ENCODE measurements at places on chromosomes 3 and 15.

- no peak for DNase-seq
Measured at GRCh38 chr3:128453501-128454309, 13.0 kb downstream of the DNAJB8 start.

GRCh38 chr3:15154326-15154725 lies 51.7 kb upstream of the CAPN7 start:
- DNase-seq: no peak

- DNase-seq: no peak
Measured at GRCh38 chr15:50109076-50109987, 9.7 kb downstream of the ATP8B4 start.

DNA sequence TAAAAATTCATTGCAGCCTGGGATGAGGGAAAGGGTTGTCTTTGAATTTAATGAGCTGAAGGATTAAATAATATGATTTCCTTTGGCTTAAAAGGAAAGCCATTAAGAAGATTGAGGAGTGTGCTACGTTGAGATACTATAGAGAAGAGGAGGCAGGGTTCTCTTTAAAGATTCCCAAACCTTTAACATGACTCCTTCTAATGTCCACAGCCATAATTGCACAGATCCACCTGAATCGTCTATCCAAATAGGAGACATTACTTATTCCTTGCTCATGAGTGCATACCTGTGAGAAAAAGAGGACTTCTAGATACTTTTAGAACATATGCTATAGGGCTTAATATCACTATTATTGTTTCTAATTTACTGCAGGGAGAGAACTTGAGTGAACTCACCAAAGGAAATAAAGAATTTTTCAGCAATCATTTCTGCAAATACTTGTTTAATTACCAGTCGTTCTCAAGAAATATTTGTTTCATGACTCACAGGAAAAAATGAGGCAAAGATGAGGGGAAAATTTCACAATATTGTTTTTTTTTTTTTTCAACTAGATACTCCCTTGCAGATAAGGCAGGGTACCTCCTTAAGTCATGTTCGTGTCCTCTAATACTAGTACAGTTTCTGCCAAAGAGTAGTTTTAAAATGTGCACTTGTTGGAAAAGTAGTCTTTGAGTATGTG lies 8.9 kb upstream of the SUCNR1 start:
- no peak for DNase-seq

- no peak for DNase-seq
Measured at GRCh38 chr3:133890972-133891644, 4.6 kb downstream of the RAB6B start.

DNA sequence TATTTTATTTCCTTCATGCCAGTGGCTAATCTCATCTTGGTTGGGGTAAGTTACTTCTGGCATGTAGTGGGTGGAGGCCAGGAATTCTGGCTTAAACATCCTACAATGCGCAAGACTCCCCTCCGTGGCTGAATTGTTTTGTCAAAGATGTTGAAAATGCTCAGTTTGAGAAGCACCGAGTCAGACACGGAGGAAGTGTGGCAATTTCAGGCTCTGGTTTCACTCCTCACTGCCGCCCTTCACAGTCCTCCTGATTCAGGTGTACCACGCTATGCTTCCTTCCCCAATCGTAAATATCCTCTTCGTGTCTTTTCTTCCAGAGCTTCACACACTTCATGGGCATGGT lies 150.7 kb downstream of the OPA1 start:
- DNase-seq: no peak

DNA sequence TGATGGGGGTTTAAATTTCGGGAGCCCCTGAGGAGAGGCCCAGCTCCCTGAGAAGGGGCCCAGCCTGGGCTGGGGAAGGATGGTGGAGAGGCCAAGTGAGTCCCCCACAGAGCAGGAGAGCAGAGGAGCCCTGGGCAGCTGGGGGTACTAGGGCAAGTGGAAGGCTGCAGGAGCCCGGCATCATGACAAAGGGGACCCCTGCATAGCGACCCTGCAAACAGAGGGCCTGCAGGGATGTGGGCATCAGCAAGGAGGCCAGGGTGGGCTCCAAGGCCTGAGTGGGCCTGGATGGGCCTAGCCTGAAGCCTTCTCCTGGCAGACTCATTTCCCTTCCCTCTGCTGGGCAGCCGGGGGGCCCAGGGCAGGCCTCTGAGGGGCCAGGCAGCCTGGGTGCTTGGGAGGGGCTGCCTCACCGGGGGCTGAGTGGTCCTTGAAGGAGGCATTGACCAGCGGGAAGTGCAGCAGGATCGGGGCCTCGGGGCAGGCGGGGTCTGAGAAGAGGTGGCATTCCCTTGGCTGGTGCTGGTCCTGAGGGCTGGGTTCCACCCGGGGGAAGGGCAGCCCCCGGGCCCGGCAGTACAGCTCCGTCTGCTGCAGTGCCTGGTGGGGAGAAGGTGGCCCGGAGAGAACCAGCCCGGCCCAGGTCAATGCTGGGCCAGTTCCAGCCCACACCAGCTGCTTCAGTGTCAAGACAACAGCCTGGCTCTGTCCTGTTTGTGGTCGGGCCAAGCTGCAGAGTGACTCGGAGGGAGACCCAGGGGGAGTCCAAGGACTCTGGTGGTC lies 24.7 kb downstream of the PLA2G4D start:
- no peak for DNase-seq

DNA sequence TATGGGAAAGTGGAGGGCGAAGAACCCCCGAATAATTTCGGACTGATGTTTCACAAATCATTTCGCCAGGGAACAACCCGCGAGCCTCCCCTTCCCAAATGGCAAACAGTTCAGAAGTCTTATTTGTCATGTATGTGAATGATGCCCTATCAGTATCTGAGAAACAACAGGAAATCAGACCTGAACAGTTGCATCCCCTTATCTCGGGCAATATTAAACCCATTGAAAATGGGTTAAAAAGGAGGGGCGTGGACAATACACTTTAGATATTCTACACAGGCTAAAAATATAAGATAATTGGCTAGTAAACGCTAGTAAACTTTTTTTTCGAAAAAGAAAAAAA lies 1003.3 kb upstream of the NR2F2 start:
- DNase-seq: no peak

- DNase-seq: no peak
Measured at GRCh38 chr3:129333891-129334290, 55.2 kb downstream of the HMCES start.

GRCh38 chr3:124669470-124669869 lies 60.8 kb upstream of the UMPS start:
- no peak for DNase-seq

- DNase-seq: no peak
Measured at GRCh38 chr15:45645026-45645980, 10.5 kb downstream of the SQOR start.

DNA sequence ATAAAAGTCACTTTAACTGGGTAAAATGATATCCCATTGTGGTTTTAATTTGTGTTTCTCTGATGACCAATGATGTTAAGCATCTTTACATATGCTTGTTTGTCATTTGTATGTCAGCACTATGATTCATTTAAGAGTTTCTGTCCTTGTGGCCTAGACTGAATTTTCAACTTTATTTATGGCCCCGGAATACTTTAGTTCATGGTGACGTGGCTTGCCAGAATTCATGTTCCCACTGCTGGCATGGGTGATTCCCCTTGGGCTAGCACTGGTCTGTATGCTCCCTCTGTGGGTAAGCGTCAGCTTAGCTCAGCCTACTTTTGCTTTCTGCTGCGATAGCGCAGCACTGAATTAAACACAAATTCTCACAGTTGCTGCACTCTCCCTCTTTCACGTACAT lies 436.3 kb upstream of the SGO1 start:
- DNase-seq: no peak

GRCh38 chr3:108036984-108037741 lies 53.7 kb downstream of the CD47 start:
- DNase-seq: no peak

- no peak for DNase-seq
Measured at GRCh38 chr3:131658771-131659170, 156.0 kb upstream of the MRPL3 start.

GRCh38 chr15:80031841-80032240 lies 27.6 kb upstream of the ZFAND6 start:
- DNase-seq: no peak
